ENCODE measurements at places on chromosomes 1 and 21.

DNA sequence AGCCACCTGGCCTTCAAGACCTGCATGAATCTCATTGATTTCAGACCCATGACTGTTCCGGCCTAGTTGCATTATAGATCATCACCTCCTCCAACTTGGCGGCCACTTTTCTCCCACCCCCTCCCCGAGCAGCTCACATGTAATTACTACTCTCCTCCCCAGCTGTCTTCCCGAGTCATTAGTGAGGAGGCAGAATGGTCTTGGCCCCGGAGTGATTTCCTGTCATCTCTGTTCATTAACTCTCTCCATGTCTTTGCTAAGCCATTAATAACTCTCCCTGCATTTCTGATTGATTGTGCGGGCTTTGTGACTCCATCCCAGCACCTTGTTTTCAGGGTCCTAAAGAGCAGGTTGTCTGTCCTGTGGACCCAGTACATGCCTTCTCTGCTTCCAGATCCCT, 75.6 kb upstream of the CNTN2 start:
- no peak for DNase-seq

DNA sequence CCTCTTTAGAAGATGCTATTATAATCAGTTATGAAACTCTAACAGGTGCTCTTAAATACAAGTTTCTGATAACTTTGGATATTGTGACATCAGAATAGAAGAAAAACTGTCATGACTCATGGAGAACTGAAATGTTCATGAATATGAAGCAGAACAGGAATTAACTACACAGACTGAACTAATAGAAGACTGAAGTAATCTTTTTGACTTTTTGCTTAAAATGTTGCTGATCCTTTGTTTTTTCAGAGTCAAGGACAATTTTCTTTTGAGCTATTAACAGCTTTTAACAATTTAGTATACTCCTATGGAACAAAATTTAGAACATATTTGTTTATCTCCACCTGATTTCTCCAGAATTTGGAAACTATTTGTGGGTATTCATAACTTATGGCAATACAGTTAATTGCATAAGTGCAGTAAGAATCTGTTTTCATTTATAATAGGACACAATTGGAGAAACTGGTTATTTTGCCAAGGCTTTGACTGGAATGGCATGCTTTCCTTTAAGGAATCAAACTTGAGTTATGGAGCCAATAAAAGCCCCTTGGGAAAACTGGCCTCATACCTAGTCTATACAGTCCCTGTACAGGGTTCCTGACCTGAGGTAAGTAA, 18.7 kb upstream of the PLA2G5 start:
- no peak for DNase-seq

GRCh38 chr1:244155661-244156060, 104.6 kb downstream of the ZBTB18 start:
- DNase-seq: no peak

GRCh38 chr1:170337413-170337994, 191.7 kb downstream of the NTMT2 start:
- DNase-seq: no peak

DNA sequence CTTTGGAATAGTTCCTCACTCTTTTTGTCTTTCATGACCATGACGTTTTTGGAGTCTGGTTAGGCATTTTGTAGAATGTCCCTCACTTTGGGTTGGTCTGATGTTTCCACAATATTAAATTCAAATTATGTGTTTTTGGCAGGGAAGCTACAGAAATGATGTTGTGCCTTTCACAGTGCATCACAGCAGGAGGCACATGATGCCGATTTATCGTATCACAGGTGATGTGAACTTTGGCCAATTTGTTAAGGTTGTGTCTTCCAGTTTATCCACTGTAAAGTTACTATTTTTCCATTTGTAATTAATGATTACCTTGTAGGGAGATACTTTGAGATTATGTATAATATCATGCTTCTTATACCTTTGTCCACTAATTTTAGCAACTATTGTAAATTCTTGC, 114.3 kb downstream of the FGGY start:
- DNase-seq: no peak

DNA sequence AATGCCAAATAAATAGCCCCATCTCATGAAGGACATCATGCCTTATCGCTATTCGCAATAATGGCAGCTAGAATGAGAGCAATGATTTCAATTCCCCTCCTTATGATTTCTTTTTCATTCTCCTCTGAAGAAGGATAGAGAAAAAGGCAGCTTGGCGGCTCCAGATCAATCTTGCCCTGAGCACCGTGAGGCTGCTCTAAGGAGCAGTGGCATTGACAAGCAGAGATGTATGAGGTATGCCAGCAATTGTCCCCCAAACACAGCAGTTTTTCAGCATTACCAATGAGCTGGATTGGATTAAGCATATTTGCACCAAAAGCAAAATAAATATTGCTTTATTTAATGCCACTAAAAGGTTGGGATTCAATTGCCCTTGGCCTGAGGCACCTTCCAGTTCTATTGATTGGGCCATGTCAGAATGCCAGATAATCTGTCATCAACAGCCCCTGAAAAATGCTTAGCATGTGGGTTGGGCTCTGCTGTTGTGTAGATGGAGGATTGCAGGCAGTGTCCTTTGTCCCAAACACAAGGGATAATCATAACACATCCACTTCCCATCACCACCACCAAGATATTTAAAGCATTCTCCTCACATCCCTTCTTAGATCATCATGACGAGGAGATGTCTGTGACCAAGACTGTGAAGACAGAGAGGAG, 135.7 kb downstream of the BEND5 start:
- no peak for DNase-seq
